ENCODE measurements at places on chromosomes 5 and 9.

GRCh38 chr9:129080298-129080600 lies 662 bp upstream of the DOLPP1 start:
- no peak for DNase-seq
- H3K4me3 ChIP-seq, result peak overlapping the region; percentile 94
- no peaks in the 10 kb centered on the region for H3K36me3 ChIP-seq
- no peak overlapping the region for H3K27ac ChIP-seq
- H3K27me3 ChIP-seq, result no peaks in the 10 kb centered on the region

DNA sequence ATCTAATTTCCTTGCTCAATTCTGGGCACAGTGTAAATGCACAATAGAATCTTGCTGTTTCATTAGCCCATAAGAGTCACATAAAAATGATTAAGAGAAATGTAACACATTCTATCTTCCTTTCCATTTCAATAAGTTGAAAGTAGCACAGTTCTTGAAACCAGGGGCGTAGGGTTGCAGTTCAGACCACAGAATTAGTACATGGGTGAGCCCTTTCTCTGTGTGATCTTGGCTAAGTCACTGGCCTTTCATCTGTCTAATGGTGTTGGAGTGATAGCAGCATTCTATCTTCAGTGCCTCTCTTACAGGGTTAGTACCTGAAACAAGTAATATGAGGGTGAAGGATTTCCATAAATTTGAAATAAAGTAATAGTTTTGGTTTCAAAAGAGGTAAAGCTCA lies 445.3 kb upstream of the ZNF462 start:
- peaks cover 5% of the 10 kb centered on the region for H3K27me3 ChIP-seq
- H3K27ac ChIP-seq, result no peak overlapping the region
- no peak for DNase-seq
- H3K4me1 ChIP-seq, result no peaks in the 10 kb centered on the region
- no peaks in the 10 kb centered on the region for H3K36me3 ChIP-seq

- no peak for DNase-seq
- no peak overlapping the region for H3K27ac ChIP-seq
- H3K4me1 ChIP-seq, result peaks cover 9% of the 10 kb centered on the region
- H3K36me3 ChIP-seq, result peaks cover 5% of the 10 kb centered on the region
- H3K4me3 ChIP-seq, result no peak overlapping the region
- peaks cover 70% of the 10 kb centered on the region for H3K27me3 ChIP-seq
Measured at GRCh38 chr5:51391175-51391574, 7.9 kb downstream of the ISL1 start.

- no peak overlapping the region for H3K4me3 ChIP-seq
- peaks cover 8% of the 10 kb centered on the region for H3K4me1 ChIP-seq
Measured at GRCh38 chr5:54825005-54825404, 160.4 kb downstream of the ESM1 start.

- H3K4me1 ChIP-seq, result no peaks in the 10 kb centered on the region
- no peaks in the 10 kb centered on the region for H3K36me3 ChIP-seq
- no peak for DNase-seq
- no peak overlapping the region for H3K27ac ChIP-seq
- H3K4me3 ChIP-seq, result no peak overlapping the region
- H3K27me3 ChIP-seq, result peaks cover 3% of the 10 kb centered on the region
Measured at GRCh38 chr5:96279801-96280542, 153.1 kb downstream of the PCSK1 start.

- no peaks in the 10 kb centered on the region for H3K4me1 ChIP-seq
- H3K4me3 ChIP-seq, result no peak overlapping the region
- no peaks in the 10 kb centered on the region for H3K36me3 ChIP-seq
Measured at GRCh38 chr5:168712280-168712924, 133.2 kb upstream of the PANK3 start.

Measured in naive B cell (primary cell).